Upper lobe of left lung (tissue), 6 donors: ENCODE measurements at places on chromosomes 12 and 14. TPM values are rescaled to one million over a fixed set of nuclear protein-coding genes. Genes with fewer than 3 reads are reported as not detected.

DNA sequence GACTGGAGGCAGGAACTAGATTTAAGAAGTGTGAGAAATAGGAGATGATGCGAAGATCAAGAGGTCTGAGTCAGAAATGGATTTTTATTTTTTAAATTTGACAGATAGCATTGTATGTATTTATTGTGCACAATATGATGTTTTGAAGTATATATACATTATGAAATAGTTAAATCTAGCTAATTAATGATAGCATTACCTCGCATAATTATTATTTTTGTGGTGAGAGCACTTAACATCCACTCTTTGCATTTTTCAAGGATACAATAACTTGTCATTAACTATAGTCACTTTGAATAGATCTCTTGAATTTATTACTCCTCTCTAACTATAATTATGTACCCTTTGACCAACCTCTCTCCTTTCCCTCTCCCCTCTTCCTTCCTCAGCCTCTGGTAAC is 3.7 kb downstream of the SMOC1 start:
- DNase-seq, result no peak

DNA sequence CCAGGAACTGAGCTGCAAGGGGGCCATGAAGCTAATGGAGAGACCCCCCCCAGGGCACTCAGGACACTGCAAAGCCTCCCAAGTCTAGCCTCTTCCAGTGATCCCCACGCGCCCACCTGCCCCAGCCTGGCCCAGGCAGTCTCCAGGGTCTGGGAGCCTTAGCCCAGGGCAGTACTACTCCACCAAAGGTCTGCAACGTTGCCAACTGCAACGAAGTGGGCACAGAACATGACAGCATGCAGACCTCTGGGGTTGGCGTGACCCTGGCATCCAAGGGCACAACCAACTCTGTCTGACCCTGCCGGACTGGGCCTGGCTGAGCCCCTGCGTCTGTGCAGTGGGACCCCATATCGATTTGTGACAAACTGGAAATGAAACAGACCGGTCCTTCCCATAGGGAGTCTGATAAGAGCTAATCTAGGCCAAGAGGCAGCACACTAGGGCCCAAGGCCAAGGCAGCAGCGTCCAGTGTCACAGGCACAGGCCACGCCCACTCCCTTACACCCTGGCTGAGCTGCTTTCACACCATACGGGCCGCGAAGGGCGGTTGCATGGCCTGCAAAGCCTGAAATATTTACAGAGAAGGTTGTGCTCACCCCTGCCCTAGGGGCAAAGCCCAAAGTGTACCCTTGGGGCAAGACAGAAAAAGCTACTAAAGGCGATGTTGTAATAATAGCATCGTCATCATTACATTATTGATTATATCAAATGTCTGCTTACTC is 76.7 kb downstream of the NCOR2 start:
- peak; percentile 70 for DNase-seq

DNA sequence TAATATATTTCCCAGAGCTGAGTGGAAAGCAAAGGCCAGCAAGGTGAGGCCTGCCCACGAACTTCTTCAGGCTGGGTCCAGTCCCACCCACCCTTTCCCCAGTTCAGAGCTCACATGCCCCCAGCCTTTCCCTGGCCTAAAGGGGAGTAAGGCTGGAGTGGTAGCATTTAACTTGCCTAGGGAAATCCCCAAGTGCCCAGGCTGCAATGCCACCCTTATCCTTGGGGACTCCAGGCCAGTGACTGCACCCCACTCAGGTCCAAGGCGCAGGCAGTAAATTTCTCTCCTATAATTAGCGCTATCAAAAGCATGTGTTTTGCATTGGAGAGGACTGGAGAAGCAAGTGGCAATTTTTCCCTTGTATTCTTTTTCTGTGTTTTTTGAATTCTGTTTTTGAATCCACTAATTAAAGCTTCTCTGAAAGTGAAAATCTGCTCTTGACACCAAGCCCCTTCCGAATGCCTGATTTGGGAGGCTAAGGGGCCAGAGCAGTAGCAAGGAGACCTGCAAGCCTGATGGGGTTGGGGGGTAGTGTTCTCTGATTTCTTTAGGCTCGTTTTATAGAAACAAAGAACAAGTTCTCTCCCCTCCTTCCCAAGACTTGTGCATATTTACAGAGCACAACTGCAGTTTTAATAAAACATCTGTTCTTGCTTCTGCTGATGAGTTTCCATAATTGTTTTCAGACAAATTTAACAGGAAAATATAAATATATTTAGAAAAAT is 3.5 kb upstream of the HOXC6 start:
- no peak for DNase-seq

DNA sequence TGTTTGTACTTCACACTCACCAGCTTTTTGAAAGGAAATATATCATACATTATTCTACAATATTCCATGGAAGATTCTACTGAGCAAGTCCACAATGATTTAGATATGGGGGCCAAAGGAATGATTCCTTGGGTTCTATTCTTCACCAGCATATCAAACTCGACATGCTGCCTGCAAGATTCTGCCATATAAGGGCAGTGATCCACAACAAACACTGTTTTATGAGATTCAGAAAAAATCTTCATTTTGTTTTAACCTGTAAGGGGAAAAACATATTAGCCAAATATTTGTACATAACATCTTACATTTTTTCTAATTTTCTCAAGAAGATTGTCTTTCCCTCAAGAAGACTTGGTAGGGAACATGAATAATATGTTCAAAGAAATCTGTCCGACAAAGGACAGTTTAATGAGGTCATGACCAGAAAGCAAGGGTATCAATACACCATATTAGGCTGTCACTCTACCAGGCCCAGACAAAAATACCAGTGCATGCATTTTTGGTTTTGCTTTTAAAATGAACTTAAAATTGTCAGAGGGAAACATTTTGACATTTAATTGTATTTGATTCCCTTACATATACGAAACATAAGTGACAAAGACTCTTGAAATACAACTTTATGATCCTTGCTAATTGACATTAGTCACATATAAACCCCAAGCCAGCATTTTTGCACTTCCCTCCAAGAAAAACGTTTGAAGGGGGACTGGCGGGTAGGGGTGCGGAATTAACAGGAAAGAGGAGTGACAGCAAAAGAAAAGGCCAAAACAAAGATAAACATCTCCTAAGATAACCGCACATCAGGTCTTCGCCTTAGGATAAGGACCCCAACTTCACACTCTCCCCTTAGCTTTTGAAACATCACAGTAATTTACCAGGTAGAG is 980 bp downstream of the INTS13 start:
- no peak for DNase-seq

DNA sequence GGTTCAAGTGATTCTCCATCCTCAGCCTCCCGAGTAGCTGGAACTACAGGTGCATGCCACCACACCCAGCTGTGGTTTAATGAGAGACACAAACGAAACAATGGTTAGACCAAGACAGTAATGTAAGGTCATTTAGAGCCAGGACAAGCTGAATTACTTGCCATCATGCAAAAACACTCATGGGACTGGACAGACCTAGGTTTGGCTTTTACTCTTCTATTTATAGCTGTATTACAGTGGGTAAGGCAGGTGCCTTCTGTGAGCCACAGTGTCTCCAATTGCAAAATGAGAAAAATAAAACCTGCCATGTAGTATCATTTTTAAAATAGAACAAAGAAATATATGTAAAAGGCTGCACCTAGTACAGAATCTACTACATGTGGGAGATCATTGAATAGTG is 513.2 kb downstream of the NELL2 start:
- DNase-seq, result no peak

DNA sequence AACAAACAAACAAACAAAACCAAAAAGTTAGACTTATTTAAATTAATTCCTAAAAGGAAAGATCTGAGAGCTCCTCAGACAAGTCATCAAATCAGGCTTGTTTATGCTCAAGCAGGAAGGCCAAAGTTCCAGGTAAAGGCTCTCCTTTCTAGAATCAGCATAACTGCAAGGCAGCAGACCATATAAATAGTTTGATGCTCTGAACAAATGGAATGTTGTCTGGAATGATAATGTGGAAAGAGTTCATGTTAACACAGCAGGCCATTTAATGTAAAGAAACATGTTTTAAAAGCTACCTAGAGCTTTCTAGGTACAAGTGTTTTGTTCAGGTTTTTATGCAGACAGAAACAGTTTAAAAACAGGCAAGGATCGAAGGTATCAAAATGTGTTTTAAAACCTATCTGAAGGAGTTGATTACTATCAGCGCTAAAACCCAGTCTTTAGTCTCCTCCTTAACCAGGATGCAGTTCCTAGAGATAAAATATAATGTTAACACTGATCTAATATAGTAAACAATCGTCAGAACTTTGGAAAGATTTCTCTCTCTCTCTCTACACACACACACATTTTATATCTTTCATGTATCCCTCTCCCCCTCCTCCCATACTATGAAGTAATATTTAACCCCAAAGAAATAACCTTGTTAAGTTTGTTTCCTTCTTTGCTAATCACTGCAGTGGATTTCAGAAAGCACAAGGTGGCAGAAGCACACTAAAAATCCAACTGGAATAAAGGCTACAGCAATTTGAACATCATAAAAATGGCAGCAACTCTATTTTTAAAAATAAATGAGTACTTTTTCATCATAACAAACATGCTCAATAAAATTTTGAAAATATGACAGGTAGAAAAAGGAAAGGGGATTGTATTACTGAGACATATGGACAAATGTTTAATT is 135.5 kb downstream of the PAWR start:
- no peak for DNase-seq

Gene PPFIA2
- 3.3 TPM for total RNA-seq

Gene GPX2
- total RNA-seq, result 3.1 TPM

Gene SMIM41
- total RNA-seq, result 4.7 TPM

Gene C14orf180
- not detected for total RNA-seq

Gene C12orf57
- 291 TPM for total RNA-seq

Gene TMEM30B
- 40.3 TPM for total RNA-seq

Gene PMCH
- not detected for total RNA-seq
